CD4-positive, alpha-beta T cell treated with Interleukin-21 for 1 hour (primary cell): ENCODE measurements at places on chromosomes 4 and X.

- no peak for DNase-seq
Observed at GRCh38 chr4:182307746-182308145, 64.5 kb downstream of the TENM3 start.

- DNase-seq: no peak
Observed at GRCh38 chr4:142088906-142089305, 452.5 kb downstream of the IL15 start.

- no peak for DNase-seq
Observed at GRCh38 chr4:171814545-171814944, 1.3 kb downstream of the GALNTL6 start.

- no peak for DNase-seq
Observed at GRCh38 chr4:186765138-186765537, 41.5 kb upstream of the FAT1 start.

- DNase-seq: no peak
Observed at GRCh38 chr4:6270636-6271121, 1.0 kb downstream of the WFS1 start.

DNA sequence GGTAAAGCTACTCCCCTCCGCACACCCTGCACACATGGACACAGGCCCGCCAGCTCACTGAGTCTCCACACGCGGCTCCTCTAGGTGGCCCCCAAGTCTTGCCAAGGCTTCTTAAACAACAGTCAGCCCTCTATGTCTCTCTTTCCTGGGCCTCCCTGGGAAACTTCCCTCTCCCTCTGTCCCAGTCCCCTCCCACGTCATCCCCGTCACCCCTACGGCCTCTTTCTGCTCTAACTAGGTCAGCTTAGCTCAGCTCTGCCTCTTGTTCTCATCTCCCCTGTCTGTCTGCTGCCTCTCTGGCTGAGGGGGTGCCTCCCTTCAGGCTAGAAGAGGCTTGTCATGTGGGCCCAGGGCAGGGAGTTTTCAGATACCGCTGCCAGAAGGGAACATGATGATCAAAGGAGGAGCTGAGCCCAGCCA lies 38.8 kb downstream of the SEPTIN6 start:
- peak; percentile 33 for DNase-seq

- no peak for DNase-seq
Observed at GRCh38 chr4:155609455-155610059, 57.1 kb upstream of the GUCY1A1 start.

GRCh38 chrX:2712890-2713840 lies 22.1 kb downstream of the CD99 start:
- DNase-seq: no peak

- DNase-seq: no peak
Observed at GRCh38 chrX:21398426-21398825, 24.2 kb downstream of the CNKSR2 start.

GRCh38 chr4:107468812-107469211 lies 251.2 kb downstream of the PAPSS1 start:
- no peak for DNase-seq

DNA sequence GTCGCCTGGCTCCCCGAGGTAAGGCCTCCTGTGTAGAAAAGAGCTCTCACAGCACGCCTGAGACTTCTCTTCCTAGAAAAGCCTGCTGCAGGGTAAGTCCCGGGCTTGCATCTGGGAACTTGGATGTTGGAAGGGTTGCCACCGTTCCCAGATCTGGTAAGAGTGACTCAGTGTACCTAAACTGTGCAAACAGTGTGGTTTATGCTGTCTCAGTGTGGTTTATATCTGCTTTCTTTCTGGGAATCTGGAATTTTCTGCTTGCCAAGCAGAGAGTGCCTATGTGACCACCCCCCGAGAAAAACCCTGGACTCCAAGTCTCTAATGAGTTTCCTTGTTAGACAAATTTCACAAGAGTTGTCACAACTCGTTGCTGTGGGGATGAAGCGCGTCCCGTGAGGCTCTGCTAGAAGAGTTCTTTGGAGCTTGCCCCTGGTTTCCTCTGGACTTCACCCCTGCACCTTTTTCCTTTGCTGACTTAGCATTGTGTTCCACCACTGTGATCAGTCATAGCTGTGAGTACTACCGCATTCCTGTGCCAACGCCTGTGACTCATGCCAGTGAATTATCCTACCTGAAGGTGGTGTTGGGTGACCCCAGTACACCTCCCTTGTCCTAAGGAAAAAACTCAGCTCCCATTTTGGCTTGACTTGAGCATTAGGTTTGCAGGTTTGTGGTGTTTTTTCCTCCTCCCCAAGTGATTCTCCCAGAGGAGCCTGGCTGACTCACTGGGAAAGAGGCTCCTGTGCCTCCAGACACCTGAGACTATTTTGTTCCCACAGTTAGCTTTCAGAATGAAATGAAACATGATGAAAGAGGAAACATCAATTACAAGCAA lies 14.5 kb downstream of the SLC2A9 start:
- no peak for DNase-seq

DNA sequence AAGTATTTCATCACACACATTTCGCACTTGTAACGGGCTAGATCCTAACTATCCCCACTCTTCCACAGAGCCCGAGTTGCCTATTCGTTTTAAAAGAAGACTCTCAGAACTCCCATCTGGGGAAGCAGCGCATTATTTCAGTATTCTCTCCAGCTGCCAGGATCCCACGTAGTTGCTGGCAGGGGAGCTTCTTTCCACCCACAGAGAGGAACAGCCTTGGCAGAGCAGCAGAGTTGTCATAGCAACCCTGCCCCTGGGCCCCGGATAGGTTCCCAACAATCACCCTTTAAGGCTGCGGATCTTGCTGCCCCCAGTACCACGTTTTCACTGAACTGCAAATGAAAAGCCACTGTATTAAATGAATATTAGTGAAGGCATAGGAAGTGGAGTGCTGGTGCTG lies 106.7 kb downstream of the GPM6A start:
- no peak for DNase-seq

GRCh38 chrX:149124526-149125108 lies 380.5 kb downstream of the IDS start:
- DNase-seq: no peak

DNA sequence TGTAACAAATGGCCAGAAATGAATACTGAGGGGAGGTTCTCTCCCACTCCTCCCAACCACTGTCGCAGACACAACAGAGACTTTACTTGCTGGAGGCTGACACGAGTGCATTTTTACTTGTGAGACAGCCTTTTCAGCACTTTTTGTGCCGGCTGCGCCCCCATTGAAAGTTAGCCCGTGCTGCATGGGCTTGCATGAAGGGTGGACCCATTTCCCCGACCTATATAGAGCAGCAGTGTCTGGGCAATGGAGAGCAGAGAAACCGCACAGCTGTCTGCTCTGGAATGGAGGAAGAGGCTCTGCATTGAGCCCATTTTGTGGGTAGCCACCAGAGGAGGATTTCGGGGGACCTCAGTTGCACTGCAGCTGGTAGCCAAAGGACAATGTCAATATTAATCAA lies 208.8 kb downstream of the UGT8 start:
- DNase-seq: no peak

GRCh38 chr4:188268131-188268908 lies 129.1 kb downstream of the TRIML1 start:
- DNase-seq: no peak

DNA sequence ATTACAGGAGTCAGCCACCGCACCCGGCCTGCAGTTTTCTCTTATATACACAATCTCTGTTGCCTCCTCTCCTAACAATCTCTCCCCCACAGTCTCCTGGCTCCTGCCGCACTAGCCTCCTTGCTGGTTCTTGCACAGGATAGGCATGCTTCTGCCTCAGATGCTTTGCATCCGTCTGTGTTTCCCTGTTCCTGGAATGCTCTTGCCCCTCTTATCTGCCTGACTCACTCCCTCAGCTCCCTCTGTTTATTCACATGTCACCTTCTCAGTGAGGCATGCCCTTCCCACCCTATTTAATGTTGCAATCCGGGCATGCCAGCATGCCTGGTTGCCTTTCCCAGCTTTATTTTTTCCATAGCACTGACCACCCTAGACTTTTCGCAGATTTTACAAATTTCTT lies 161.9 kb downstream of the PHF8 start:
- no peak for DNase-seq

DNA sequence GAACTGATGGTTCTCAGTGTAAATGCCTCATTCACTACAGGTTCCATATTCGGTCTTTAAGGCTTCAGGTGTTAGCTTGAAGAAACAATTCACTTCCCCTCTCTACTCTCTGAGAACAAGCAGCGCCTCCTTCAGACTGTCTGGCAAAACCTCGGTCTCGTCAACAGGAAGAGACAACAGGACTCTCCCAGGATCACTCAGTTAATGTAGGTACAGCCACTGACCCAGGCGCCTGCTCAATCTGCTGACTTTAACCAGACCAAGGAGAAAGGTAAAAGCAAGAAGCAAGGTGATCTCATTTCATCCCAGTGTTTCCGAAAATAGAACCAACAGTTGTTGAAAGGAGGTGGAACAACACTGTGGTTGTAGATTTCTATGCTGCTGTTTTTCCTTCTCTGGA lies 102.2 kb downstream of the SLC2A9 start:
- no peak for DNase-seq

DNA sequence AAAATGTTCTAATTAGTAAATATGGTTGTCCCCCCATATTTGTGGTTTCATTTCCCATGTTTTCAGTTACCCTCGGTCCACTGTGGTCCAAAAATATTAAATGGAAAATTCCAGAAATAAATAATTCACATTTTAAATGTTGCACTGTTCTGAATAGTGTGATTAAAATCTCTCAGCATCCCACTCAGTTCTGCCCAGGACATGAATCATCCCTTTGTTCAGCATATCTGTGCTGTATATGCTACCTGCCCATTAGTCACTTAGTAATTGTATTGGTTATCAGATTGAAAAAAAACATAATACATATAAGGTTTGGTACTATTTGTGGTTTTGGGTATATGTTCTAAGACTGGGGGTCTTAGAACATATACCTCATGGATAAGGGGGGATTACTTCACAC lies 55.1 kb upstream of the NXF3 start:
- DNase-seq: no peak

GRCh38 chr4:5366421-5366820 lies 315.1 kb downstream of the STK32B start:
- DNase-seq: no peak

GRCh38 chr4:173171987-173172386 lies 3.4 kb downstream of the GALNT7 start:
- DNase-seq: no peak

DNA sequence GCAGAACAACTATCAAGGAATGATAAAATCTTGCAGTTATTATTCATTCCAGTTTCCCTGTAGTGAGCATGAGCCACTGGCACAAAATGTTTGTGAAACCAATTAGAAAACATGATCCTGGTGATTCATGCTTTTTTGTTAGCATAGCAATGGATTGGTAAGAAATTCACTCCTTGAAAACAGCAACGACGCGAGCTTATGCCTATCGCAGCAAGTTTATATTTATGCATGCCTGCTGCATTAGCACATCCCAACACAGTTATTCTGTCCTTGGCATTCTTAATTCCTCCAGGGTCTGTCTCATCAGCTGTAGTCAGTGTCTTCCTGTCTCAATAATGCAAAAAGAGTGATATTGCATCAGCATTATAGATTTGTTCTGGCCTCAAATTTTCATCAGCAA lies 975.9 kb downstream of the STIM2 start:
- no peak for DNase-seq

GRCh38 chr4:176635372-176636261 lies 157.1 kb downstream of the VEGFC start:
- DNase-seq: no peak

- DNase-seq: peak; percentile 21
Observed at GRCh38 chr4:173415885-173416653, 17.2 kb upstream of the SCRG1 start.

DNA sequence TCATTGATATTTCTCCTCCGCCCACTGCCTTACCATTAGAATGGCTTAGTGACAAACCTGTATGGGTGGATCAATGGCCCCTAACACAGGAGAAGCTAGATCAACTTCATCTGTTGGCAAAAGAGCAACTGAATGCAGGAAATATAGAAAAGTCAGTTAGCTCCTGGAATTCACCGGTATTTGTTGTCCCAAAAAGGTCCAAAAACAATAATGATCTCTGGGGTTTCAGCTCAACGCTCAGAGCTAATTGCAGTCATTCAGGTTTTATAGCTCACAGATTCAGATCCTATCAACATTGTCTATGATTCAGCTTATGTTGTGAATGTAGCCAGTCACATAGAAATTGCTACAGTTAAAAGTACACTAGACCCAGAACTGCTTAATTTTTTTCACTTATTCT lies 124.0 kb upstream of the ZCCHC13 start:
- DNase-seq: no peak

DNA sequence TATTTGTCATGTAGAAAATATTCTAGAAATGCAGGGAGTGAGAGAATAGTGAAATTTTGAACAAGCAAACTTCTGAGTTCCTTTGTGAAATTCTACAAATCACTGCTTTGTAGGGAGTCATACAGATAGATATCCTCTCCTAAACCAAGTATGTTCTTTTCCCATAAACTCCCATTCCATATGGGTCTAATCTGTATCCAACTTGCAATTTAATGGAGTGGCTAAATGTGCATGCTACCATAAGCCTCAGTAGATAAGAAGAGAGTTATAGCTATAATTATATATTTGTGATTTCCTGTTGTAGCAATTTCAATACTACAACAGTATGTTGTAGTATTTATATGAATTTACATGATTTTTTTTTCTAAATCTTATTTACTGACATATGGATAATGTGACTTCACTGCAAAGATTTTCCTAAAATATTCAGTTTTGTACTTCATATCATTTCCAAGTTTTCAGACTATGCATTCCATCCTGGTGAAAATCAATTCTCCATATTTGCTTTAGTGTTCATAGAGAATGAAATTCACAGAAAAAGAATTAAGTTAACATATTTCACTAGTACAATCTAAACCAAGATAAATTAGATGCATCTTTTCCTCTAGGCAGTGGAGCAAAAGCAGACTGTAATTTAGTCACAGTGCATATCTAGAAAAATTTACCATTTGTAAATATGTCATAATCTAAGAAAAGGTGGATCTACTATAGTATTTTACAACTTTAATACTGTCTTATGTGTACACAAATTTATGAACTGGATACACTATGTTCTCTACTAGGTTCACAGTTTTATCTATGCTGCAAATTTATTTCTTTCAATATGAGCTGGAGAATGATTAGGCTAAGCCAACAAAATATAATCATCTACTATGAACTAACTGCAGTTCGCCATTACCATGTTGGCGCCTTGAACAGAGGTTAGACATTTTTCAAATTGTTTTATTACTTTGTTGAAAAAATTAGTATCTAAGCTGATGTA lies 372.9 kb upstream of the NDST3 start:
- no peak for DNase-seq

- no peak for DNase-seq
Observed at GRCh38 chr4:176268963-176269362, at the start of gene ASB5. Gene ASB5, minus strand, starts transcription at chr4:176269222. Its CDS starts 114 bp downstream, at chr4:176269108.

DNA sequence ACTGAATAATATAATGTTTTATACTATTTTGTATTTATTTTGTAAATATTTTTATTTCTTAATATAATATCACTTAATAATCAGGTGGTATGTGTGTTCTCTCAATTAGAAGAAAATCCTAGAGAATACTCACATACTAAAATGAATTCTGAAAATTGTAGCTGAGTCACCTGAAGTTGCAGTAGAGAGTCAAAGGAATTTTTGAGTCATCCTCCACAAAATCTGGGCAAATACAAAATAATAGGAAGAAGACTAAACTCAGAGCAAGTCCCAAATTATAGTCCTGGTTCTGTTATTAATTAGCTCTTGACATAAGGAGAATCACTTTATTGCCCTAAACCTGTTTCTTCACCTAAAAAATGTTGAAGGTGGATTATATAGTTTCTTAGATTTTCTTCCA lies 57.8 kb downstream of the SPATA4 start:
- DNase-seq: no peak

- no peak for DNase-seq
Observed at GRCh38 chr4:68734095-68734494, 63.6 kb upstream of the UGT2B15 start.

GRCh38 chrX:120625371-120625770 lies 4.5 kb downstream of the C1GALT1C1 start:
- DNase-seq: no peak

GRCh38 chr4:141132072-141132708 lies 1.1 kb downstream of the RNF150 start:
- DNase-seq: no peak
